ENCODE measurements at places on chromosomes 7 and 10.

- no peak for DNase-seq
Observed at GRCh38 chr7:1223196-1223981, 9.3 kb upstream of the UNCX start.

DNA sequence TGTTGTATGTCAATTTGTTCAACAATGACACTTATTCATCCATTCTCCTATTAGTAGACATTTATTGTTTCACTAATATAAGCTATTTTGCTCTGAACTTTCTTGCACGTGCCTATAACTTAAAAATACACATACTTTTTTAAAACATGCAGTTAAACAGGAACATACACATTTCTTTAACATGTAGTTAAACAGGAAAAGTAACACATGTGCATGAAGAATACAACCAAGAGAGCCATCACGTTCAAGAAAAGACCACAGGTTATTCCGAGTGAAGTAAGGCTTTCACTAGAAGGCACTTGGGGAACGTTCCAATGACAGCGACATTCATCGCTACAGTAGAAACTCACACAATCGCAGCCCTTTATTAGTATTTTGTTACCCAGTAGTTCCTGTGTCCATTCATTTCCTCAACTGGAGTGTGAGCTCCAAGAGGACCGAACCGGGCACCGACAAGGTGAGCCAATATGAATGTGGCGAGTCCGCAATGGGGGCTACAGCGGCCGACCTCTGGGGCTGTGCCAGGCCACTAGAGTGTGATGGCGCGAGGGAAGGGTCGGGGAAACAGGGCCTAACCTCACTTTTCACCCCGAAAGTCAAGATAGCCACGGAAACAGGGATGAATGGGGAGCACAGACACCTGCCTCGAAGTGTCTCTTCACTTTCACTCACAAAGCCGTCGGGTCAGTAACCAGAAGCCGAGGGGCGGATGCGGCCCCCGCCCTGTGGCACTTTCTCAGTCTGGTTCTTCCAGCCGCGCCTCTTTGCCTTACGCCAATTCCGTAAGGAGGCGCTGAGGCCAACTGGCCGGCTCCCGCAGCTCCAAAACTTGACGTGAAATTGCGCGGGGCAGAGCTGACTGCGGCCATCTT lies 775 bp upstream of the SEPTIN7 start:
- DNase-seq, result peak; percentile 65

GRCh38 chr10:121617176-121617575 lies 18.9 kb upstream of the FGFR2 start:
- no peak for DNase-seq

DNA sequence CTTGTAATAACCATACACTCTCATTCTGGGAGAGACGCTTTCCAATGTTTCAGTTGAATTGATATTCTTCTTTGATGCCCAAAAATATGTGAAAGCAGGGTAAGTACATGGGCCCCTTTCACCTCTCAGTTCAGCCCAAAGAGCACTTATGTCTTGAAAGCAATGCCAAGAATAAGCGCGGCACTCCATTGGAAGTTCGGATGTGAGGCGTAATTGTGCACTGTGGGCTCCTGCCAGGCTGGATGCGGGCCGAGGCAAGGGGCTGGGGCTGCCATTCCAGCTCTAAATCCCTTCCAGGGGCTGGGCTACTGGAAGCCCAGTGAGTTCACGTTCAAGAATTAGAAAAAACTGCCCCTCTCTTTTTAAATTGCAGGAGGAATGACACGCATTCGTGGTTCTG lies 113.8 kb downstream of the EBF3 start:
- no peak for DNase-seq

GRCh38 chr10:103416436-103417147 lies 20.2 kb downstream of the PDCD11 start:
- DNase-seq, result peak; percentile 0

DNA sequence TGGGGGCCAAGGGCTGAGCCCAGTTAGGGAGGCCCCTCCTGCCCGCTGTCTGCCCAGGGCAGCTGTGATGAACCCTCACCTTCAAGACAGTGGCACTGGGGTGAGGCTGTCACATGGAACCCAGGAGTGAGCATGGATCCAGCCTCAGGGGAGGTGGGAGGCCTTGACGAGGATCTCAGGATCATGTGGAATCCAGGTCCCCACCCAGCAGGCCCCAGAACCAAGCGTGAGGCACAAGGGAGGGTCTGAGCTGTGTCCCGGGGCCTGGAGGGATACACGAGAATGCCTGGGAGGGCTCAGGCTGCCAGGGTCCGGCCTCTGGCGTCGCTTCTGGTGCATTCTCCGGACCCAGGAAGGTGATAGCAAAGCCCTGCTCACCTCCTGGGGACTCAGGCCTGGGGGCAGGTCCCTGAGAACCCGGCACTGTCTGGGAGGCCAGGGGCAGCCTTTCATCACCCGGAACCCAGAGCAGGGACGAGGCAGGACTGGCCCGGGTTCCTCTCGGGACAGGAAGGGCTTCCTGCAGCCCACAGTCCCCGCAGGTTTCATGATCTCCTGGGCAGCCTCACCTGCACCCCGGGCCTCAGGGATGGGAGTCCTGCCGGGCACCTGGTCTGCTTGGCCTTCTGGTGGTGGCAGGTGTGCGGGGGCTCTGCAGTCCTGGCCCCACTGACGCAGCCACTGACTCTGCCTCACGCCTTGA lies 17.5 kb downstream of the DPYSL4 start:
- DNase-seq, result no peak

GRCh38 chr10:15796762-15797161 lies 63.5 kb downstream of the MINDY3 start:
- no peak for DNase-seq

DNA sequence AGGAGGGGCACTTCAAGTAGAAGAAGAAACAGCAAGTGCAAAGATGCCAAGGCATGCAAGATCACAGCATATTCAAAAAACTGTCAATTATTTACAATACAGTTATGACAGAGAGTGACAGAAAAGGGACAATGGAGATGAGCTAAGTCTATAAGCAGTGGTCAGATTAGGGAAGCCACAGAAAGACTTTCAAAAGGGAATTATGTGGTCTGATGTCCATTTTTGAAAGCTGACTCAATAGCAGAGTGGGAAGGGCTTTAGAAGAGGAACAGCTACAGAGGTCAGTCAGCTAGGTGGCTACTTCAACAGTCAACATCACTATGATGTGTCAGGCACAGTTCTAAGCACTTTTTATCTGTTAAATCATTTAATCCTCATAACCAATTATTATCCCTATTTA lies 45.2 kb upstream of the SPOCK2 start:
- no peak for DNase-seq

- DNase-seq, result no peak
Observed at GRCh38 chr7:158365267-158365666, 222.4 kb downstream of the PTPRN2 start.
